ENCODE measurements at places on chromosomes 16 and 17. TPM values are rescaled to one million over a fixed set of nuclear protein-coding genes. Genes with fewer than 3 reads are reported as not detected.

GRCh38 chr16:2866431-2866830 lies 8.5 kb upstream of the PRSS22 start:
- DNase-seq, result no peak

- DNase-seq, result no peak
Measured at GRCh38 chr16:29819506-29819905, 756 bp upstream of the MVP start.

PRDM7 gene
- not detected for total RNA-seq

GRCh38 chr16:70767377-70768202 lies 33.4 kb downstream of the VAC14 start:
- no peak for DNase-seq

GRCh38 chr16:84907575-84907974 lies 87.8 kb downstream of the CRISPLD2 start:
- peak; percentile 83 for DNase-seq

DNA sequence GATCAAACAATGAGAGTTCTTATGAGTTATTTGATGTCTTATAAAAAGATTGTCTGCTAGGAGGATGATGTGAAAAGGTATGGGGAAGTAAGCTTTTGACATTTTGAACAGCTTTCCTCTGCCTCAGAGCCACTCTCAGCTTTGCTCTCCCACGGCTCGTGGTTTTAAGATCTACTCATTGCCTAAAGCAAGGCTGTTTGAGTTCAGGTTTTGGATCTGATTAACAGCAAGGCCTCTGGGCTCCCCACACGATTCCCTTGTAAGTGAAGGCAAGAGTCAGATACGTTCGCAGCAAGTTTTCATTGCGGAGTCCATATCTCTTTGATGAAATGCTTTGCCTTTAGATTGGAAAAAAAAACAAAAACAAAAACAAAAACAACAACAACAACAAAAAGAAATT lies 515.0 kb upstream of the SALL1 start:
- peak; percentile 31 for DNase-seq

- no peak for DNase-seq
Measured at GRCh38 chr16:2955438-2955778, 8.7 kb upstream of the KREMEN2 start.

GRCh38 chr17:41322094-41322902 lies 6.8 kb upstream of the KRTAP17-1 start:
- DNase-seq, result peak; percentile 55

Data from astrocyte (in vitro differentiated cells and primary cell).